ENCODE measurements at places on chromosomes 7 and 10.

GRCh38 chr7:19554581-19554980 lies 154.3 kb downstream of the POLR1F start:
- no peak for DNase-seq

DNA sequence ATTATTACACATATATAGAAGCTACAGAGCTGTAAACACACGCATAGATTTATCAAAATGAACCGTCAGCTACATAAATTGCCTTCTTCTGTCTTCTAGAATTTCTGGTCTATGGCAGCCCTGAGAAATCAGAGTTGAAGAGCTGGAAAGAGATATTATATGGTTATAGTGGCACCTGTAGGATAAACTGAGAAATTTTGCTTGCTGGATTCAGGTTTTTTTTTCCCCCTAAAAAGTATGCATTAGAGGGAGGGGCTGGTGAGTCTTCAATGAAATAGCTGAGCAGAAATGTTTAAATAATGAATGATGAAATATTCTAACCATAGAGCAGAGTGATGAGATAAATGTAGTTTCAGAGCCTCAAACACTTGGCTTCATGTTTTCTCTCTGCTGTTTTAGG lies 78.0 kb upstream of the DYNC1I1 start:
- no peak for DNase-seq

DNA sequence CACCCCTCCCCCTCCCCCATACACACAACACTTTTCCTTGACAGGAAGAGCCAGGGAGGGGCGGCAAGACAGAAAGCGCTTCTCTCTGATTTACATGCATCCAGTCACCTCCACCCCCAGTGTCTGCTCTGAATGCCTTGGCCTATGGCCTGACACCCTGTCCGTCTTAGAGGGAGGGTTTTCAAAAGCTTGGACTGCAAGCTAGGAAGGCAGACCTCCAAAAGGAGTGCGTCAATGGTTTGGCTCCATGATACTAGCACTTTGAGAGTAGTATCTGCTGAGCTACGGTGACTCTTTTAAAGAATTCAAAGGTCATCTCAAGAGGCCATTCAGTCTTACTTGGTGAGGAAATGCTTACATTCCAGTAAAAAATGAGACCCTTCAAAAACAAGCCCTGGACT lies 20.3 kb upstream of the PAX2 start:
- no peak for DNase-seq

DNA sequence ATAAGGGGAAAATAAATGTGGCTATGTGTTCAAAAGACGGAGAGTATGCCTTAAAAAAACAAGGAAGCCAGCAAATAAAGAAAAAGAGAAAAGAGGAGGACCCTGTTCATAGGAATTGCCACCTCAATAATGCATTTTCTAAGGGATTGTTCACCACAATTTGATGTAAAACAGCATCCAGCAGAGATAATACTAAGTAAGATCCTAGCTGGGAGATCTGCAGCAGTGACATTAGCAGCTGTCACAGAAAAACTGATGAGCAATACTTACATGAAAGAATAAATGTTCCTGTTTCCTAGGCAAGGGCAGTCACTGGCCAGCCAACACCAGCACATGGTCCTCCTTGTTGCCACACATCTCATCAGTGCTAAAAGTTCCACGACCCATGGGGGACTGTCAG lies 391.5 kb downstream of the SORCS1 start:
- no peak for DNase-seq

- no peak for DNase-seq
These were observed 17.8 kb downstream of the VWC2 start for GRCh38 chr7:49791088-49791741.

- no peak for DNase-seq
These were observed 68.6 kb downstream of the ZMIZ1 start for GRCh38 chr10:79137300-79137756.

- DNase-seq, result no peak
These were observed 75.5 kb upstream of the PCGF5 start for GRCh38 chr10:91144961-91145360.

DNA sequence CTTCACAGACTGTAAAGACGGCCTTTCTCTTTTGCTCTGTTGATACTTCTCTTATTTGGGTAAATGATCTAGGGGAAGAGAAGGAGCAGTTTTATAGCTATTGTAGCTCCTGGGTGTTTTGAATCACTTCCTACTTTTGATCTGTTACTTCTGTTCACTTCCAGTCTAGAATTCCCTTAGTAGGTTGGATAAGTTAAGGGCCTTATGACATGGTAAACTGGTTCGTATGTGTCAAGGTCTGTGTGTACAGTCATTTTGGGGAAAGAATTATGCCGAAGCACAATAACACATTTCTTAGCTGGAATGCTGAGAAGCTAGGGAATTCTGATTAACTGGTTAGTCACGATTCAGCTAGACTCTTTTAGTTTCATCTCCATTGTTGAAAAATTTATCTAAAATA lies 8.1 kb downstream of the DENND10 start:
- DNase-seq, result peak; percentile 58

DNA sequence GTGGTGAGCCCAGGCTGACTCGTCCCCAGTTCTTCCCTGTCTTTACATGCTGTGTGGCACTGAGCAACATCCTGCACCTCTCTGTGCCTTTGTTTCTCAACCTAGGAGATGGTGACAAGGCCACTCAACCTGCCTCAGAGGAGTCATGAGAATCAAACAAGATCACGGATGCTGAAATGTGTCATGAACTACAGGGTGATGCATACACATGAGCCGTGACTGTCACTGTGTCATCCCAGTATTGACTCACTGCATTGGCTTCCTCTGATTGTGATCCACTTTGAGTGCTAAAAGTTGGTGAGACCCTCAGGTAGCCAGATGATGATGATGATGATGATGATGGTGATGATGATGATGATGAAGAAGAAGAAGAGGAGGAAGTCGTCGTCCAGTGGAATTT lies 11.5 kb downstream of the C10orf71 start:
- no peak for DNase-seq

DNA sequence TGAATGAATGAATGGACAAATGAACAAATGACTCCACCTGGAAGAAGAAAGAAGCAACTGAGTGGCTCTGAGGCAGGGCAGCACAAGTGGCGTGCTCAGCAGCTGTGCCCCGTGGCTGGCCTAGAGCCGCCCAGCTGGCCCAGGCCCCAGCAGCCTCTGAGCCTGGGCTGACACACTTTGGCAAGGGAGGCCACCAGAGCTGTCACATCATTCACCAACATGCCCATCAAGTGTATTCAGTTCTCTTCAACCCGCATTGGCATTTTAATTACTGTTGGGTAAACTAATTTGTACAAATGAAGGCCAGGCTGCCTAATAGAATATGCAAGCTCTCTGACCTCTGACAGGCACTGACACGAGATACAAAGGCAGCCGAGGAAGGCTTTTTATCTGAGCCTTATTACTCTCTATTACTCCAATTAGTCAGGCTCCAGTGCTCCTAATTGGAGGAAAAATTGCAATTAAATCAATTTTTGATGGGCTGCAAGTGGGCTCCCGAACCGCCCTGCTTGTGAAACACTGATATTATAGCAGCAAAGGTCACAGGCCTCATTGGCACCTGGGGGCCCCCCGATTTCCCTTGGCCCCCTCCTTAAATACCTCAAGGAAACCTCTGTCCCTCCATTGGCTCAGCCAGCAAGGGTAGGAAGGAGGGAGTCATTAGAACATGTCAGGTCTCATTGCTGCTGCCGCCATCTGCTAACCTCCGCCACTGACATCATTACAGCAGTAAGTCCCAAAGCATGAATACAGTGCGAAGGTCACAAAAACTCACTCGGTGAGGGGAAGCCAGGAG lies 41.9 kb downstream of the DPCD start:
- no peak for DNase-seq

DNA sequence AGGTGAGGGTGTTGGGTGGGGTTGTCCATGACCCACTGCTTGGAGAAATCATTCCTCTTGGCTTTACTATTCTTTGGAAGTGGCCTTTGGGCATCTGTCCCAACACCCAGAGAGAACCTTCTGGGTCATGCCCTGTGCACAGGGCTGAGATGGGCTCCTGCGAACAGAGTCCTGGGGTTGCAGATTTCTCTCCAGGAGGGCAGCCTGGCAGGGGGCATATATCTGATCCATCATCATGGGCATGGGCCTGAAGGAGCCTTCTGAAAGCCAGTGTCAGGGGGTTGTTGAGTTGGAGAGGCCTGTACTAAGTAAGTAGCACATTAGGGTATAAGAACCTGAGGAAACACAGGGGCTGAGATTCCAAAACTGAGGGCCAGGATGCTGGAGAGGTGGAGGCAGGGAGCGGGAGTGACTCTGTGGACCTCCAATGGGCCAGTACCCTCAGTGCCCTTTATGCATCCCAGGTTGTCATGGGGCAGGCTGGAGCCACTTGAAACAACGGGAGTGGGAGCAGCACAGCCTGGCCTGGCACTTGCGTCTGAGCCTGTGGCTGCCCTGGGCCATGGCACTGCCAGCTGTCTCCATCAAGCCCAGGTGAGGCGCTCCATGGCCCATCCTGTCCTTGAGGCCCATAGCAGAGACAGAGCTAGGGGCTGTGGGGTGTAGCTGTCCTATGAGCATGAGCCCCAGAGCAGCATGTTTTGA lies 203.7 kb downstream of the GRID1 start:
- no peak for DNase-seq

- DNase-seq, result no peak
These were observed 399.8 kb upstream of the NFE2L3 start for GRCh38 chr7:25752154-25752553.

GRCh38 chr7:66668677-66669076 lies 40.0 kb downstream of the KCTD7 start:
- no peak for DNase-seq

DNA sequence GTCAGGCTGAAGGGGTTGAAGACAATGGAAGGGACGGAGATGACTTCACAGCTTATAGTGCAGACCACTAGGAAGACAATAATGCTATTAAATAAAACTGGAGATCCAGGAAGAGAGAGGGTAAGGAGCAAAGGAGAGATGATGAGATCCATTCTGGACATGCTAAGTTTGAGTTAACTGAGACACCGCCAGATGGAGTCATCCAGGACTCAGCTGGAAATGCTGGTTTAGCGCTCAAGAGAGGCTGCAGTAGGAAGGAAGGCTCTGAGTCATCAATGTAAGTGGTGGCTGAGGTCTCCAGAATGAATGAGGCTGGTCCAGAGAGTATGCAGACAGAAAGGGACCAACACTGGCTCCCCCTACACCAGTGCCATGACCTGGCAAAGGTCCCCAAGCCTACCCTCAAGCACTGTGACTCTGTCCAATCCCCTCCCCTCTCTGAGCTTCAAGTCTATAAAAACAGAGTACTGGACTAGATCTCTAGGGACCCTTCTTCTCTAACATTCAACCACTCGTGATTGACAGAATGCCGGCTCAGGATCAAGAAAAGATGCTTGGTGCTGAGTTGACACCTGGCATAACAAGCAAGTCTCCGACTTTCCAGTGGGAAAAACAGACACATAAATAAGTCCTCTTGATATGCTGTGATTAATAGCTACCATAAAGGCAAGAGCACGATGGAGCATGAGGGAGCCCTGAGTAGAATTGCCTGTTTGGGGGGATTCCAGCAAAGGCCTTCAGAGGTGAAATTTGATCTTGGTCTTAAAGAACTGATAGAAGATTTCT lies 8.9 kb downstream of the GFRA1 start:
- no peak for DNase-seq

DNA sequence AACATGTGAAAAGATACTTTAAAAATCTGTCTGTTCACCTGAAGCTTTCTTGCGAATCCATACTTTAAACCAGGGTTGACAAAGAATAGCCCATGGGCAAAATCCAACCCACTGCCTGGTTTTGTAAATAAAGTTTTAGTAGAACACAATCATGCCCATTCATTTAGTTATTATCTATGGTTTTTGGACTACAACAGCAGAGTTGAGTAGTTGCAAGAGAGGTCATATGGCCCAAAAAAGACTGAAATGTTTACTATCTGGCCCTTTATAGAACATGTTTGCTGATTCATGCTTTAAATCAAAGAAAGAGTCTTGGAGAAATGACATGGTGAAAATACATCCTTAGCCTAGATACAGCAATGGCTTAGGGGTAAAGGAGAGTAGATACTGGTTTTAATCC lies 356.2 kb downstream of the RNLS start:
- no peak for DNase-seq

- DNase-seq, result peak; percentile 88
These were observed at the start of gene TMEM243 for GRCh38 chr7:87219545-87220025. Gene TMEM243 (minus strand): TSS chr7:87219732. CDS start chr7:87219503, 229 bp downstream.

- DNase-seq, result no peak
These were observed 145.5 kb downstream of the SLIT1 start for GRCh38 chr10:97040248-97040584.

GRCh38 chr10:123318516-123318915 lies 164.3 kb downstream of the BUB3 start:
- DNase-seq, result no peak

GRCh38 chr7:157991351-157991750 lies 596.3 kb downstream of the PTPRN2 start:
- DNase-seq, result no peak

- no peak for DNase-seq
These were observed 277.5 kb downstream of the PLXNA4 start for GRCh38 chr7:132298790-132299189.

DNA sequence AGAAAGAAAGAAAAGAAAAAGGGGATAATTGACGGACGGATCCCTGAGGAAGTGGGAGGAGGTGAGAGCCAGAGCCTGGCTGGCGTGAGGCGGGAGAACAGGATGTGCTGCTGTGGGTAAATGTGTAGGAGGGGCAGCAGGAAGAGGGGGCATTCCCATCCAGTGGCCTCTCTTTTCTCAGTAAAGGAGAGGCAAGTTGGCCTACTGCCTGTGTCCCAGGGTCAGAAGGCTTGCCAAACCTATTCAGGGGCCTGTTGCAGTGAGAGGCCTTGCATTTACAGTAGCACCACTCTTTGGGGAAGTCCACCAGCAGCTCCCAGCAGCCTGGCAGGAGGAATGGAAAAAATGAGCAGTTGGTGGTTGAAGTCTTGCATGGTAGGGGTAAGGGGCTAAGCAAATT lies 26.6 kb upstream of the ASCC1 start:
- peak; percentile 74 for DNase-seq

GRCh38 chr7:20327055-20327454 lies 3.6 kb upstream of the ITGB8 start:
- DNase-seq, result no peak

DNA sequence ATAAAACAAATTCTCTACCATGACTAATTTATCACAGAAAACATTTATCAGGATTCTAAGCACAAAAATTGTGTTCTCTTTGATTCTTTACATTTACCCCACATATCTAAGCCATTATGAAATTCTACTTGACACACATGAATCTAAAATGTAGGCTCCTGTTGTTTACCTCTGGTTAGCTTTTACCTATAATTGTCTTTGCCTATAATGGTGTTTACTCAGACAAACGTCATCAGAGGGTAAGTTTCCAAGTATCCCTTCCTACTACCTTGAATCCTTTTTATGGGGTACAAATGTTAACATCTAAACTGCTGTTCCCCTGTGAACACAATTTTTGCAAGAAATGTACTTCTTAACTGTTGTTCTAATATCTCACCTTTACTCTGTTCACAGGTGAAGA lies 63.5 kb downstream of the MINDY3 start:
- DNase-seq, result no peak

Data from MV-4-11 (cell line).